ENCODE measurements at places on chromosomes 7 and 10.
A peak's percentile ranks its signal among the peaks of the same experiment; 100 is the strongest.

DNA sequence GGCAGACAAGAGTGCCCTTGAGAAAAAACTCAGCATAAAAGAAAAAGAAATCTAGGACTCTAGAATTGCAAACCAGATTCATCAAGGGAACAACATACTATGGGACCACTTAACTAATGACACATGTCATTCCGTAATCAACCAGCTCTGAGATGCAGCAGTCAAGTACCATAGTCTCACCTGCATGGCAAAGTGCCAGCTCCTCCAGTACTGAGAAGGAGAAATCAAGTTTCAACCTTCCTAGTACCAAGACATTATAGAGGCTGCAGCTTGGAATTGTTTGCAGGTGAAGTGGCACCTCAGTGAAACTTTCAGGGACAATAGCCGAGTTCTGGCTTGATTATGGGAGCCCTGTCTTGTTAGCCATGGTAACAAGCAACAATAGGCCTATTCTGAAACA, 11.5 kb downstream of the STEAP1 start:
- DNase-seq: no peak

DNA sequence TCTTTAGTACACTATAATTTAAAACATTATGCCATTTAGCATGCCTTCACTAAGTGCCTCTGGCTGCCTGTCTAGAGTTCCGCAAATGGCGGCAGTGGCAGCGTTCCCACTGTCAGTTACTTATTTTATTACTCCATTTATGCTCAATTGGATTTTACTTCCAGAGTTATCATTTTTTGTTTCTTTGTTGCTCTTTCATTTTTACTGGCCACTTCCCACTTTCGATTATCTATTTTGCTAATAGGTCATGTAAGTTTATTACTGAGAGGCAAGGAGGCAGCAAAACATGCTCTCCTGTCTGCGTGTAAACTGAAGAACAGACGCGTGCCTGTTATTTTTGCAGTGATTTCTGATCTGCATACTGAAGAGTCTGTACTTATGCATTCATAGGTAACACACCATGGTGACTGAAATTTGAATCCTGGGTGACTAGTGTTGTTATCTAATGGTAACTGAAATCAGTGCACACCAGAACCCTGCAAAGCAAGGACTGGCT, 23.1 kb downstream of the KDM7A start:
- no peak for DNase-seq

- DNase-seq: no peak
These were observed 578.6 kb upstream of the GALNT17 start for GRCh38 chr7:70553364-70553763.

DNA sequence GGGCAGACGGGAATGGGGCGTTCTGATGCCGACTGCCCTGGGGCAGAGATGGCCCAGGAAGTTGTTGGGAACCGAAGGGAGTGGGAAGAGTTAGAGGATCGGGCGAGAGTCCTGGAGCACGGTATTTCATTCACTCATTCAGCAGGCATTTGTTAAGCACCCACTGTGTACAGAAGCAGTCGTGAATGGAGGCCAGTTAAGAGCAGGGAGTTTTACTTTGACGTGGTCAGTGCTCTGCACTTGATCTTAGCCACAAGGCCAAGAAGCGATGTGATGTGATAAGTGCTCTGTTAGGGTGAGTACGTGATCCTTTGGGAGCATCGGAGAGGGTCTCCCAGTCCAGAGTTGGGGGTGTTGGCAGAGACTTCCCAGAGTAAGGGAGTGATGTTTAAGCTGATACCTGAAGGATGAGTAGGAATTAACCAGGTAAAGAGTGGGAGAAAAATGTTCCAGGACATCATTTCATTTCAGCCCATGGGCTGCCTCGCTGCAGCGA, 890 bp downstream of the ZFYVE27 start:
- no peak for DNase-seq

GRCh38 chr7:83931968-83932367, 262.6 kb downstream of the SEMA3A start:
- no peak for DNase-seq

DNA sequence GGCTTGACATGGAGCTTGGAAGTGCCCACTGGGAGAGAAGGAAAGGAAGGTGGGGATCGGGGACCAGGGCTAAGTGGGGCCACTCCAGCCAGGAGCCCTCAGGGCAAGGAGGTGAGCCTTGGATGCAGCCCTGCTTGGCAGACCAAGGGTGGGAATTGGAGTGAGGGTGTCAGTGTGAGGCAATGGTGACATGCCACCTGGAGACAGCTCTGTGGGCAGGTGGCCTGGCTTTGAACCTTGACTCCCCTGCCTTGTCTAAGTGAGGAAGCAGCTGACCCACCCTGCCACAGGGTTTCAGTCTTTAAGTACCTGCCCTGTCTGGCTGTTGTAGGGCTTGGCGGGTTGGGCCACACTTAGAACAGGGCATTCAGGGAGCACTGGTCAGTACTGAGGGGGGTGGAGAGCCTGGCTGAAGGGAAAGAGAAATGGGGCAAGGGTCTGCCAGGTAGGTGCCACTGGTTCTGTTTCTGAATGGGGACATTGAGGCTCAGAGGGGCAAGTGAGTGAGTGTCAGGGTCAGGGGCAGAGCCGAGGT, 4.8 kb downstream of the RAMP3 start:
- no peak for DNase-seq

- DNase-seq: no peak
These were observed 28.5 kb downstream of the VPS41 start for GRCh38 chr7:38880454-38880853.

- DNase-seq: no peak
These were observed 60.8 kb downstream of the RAB18 start for GRCh38 chr10:27564880-27565279.

DNA sequence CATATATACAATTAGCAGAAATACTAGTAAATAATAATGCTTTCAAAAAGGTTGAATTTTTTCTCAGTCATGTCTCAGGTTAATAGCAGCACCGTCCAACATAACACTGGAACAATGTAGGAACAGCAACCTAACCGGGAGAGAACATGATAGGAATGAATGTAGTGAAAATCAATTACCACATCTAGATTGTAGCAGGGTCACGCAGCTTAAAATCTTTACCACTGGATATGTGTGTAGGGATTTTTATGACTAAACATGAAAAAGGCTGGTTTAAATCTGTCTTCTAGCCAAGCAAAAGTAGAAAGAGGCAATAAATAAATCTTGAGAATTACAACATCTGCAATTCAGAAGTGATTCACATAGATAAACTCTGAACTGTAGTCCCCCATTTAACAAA, 326.0 kb downstream of the DGKB start:
- DNase-seq: no peak

- DNase-seq: no peak
These were observed 902.8 kb downstream of the LRMDA start for GRCh38 chr10:76334255-76334654.

GRCh38 chr10:86400705-86401587, 34.4 kb upstream of the GRID1 start:
- DNase-seq: peak; percentile 68

GRCh38 chr7:107479303-107479702, 9.4 kb downstream of the GPR22 start:
- DNase-seq: no peak

DNA sequence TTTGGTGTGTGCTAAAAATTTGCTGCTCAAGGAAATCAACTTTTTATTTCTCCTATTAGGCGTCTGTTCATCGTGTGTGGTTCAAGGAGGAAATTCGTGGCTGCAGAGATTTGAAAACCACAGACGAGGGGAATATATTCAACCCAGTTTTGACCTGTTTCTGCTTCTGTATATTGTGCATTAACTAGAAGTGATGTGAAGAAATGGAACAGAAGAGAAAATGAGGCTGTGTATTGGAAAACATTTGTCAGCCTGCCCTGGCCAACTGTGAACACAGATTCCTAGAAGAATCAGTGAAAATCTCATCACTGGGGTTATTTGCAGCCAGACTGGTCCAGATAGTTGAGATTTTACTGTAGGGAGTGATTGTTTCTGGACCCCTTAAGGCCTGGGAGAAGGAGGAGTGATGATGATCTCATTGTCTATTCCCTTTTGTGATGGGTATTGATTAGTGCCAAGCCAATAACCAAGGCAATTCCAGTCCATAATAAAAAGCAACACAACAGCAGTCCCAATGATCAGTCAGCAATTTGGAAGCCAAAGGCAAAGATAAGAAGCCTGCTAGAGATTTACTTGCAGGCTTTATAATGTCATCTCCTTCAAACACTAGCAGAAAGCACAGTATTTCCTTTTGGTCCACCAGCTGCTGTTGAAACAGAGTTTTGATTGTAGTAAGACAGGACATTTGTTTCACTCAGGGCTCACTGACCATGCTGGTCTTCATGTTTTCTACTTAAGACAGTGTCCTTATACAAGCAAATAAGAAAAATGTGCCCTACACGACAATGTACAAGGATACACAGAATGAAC, 339.4 kb downstream of the PRPF18 start:
- DNase-seq: no peak

- DNase-seq: no peak
These were observed 17.2 kb downstream of the ZNF488 start for GRCh38 chr10:47366731-47367460.

DNA sequence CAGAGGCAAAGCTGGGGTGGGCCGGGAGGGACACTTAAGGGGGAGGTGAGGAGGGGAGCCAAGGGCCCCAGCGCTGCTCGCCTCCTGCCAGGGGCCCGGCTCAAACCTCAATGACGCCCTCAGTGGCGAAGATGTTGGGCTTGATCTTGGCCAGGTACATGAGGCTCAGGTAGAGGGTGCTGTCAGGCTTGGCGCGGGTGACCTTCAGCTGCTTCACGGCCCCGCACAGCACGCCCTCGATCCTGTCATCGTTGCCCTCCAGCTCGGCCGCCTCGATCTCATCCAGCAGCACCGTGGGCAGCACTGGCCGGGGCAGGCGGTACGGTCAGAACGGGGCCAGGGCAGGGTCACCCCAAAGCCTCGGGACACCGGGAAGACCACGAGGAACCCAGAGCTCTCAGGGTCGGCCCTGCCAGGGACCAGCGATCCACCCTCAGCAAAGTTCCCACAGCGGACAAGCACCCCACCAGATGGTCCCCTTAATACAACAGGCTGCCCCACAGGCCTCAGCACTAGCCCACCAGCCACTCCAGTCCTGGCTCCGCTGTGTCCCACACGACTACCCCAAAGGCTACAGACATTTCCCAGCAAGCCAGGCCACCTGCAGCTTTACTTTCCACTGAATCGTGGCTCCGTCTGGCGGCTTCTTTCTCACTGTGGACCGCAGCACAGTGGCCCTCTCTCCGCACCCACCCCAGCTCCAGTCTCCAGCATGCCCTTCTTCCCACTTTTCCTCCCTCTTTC, 4.0 kb downstream of the INTS1 start:
- no peak for DNase-seq

- no peak for DNase-seq
These were observed 120.2 kb upstream of the CTTNBP2 start for GRCh38 chr7:117993377-117994003.

- DNase-seq: no peak
These were observed 142.7 kb downstream of the ADARB2 start for GRCh38 chr10:1594372-1595241.

- no peak for DNase-seq
These were observed 247.8 kb upstream of the IGFBP3 start for GRCh38 chr7:46168671-46169383.

DNA sequence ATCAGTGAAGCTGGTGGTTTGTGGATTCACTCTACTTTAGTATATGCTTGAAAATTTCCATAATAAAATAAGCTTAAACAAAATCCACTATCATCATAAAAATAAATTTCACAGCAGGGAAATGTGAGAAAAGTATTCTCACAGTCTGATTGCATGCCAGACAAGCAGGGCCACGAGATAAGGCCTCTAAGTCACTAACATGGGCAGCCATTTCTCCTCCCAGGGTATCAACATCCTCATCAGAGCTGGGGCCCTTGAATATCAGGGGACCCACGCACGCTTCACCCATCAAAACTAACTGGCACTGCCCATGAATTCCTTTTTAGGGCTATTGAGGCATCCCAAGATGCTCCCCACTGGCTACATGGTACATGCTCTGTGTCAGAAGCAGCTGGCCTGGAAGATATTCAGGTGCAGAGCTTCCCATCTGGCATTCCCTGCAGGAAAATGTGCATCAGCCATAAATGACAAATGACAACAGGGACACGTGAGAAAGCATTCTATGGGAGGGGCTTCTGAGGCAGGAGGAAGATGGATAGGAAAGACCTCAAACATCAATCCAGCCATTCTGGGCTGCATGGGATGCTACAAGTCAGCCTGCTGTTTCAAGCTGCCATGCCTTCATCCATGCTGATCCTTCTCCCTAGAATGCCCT, 17.4 kb downstream of the CCDC6 start:
- DNase-seq: no peak

GRCh38 chr7:12609561-12609960, 39.0 kb downstream of the SCIN start:
- DNase-seq: no peak

DNA sequence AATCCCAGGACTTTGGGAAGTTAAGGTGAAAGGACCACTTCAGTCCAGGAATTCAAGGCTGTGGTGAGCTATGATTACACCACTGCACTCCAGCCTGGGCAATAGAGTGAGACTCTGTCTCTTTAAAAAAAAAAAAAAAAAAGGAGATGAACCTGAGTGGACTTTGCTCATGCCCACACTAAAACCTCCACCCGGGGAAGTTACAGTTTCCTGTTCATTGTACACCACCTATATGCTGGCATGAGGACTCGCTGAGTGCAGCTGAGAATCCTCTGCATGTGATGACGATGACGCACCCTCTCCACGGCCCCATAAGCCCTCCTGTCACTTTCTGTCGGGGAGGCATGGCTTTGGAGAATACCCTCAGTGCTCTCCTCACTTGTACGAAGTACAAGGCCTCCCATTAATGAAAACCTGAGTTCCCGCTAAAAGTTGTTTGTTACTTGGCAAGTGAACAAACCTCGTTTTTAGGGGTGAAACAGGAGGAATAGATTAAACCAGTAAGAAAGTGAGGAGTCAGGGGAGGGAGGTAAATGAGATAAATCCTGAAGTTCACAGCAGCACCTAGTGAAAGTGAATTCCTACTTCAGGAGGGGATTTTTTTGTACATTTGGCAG, 15.9 kb downstream of the TMEM176B start:
- peak; percentile 50 for DNase-seq

DNA sequence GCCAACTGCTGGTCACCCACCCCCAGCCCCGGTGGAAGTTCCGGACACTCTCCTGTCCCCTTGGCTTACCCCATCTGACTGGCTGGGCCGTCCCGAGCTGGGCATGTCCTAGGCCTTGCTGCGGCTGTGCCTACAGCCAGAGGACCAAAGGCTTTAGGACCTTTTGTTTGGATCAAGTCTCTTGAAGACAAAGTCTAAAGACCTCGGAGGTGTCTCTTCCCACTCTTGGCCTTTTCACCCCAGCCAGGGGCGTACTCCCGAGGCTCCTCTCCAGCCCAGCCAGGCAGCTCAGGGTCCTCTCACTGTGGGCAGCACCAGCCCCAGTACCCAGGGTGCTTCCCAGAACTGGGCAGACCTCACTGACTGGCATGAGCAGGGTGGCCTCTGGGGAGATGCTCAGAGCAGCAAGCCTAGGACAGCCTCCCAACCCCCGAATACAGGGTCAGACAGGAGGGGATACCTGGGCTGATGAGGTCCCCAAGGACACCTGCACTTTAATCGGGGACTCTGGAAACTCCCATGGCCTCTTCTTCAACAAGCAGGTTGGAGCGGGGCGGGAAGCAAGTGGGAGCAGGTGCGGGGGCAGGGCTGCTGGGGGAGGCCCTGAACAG, 2.7 kb upstream of the PWWP2B start:
- no peak for DNase-seq

GRCh38 chr10:8296734-8297101, 242.2 kb downstream of the GATA3 start:
- no peak for DNase-seq

- DNase-seq: no peak
These were observed 15.3 kb downstream of the CLIP2 start for GRCh38 chr7:74304550-74304949.

- no peak for DNase-seq
These were observed 55.0 kb upstream of the LBX1 start for GRCh38 chr10:101284101-101284743.
